ENCODE measurements at places on chromosomes 16 and 17.

DNA sequence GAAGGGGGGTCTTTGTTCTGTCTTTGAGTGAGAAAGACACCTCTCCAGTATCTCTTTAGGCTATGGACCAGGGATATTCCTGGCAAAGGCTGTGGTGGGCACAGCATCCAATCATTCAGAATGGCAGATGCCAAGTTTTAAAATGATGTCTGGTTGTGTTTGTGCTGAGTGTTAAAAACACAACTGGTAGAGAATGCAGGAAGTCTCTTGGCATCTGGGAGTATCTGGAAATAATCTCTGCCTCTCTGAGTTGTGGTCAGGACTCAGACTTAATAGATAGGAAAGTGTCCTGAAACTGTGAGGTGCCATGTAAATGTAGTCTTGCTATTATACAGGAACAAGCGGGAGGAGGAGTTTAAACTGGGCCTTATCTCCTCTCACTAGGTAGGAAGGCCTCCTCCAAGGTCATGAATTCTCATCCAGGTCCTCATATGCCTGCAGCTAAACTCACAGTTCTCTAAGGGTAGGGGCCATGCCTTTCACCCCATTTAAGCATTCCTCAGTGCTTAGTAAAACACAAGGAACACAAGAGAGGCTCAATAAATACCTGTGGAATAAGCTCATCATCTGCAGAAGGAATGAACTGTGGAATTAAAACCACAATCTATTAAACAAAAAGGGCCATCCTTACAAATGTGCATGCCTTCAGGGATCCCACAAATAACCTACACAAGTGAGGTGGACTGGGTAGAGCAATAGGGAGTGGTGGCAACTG is 317.6 kb downstream of the CBLN1 start:
- DNase-seq, result no peak

DNA sequence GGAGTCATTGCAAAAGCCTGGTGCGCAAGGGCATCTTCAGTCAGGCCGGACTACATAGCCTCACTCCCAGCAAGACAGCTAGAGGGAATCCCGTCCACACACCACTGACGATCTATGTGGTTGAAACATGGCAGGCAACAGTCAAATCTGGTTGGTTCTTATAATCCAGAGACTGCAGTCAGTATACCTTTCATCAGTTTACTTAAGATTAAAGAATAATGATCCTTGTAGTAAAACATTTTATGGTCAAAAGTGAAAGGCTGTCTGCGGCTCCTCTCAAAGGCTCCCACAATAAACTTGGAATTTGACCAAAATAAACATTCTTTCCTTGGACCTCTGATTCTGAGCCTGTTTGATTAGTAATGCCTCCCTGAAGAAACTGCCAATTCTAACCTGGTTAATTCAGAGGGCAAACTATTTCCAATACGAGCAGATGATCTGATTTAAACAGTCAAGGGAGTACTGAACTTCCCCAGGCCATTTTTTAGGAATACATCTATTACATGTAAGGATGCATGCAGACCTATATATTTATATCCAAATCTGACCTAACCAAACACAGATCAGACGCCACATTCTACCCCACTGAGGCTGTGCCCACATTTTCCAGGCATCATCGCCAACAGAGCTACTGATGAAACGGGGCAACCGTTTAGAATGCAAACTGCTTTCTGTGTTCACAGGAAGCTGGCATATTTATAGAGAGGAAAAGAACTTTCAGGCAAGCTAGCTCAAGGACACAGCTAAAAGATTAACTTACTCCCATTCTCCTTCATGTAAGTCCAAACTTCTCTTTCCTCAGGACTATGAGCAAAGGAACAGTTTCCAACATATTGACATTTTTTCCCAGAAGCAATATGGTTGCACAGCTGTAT is 15.3 kb upstream of the TXNDC11 start:
- DNase-seq, result peak; percentile 77

- DNase-seq, result peak; percentile 6
Measured at GRCh38 chr16:3793161-3793576, 75.8 kb upstream of the TRAP1 start.

GRCh38 chr16:88927010-88927409 is 50.0 kb downstream of the CBFA2T3 start:
- DNase-seq, result no peak
